ENCODE measurements at places on chromosomes 1 and 21.

- no peak for DNase-seq
Measured at GRCh38 chr1:230857077-230857476, 11.2 kb downstream of the C1orf198 start.

DNA sequence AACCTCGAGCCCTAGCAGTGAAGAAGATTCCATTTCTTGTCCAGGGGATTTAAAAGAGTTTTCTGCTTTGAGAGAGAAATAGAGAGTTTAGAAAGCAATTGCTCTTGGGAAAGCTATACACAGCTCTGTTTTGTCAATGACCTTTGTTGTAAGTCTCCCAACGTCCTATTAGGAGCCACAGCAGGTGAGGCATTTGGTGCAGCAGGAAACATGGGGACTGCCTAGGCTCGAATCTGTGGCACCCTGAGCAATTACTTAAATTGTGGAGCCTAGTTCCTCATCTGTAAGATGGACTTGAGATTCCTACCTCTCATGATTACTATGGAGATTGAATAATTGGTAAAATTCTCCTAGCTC is 8.2 kb downstream of the DCLRE1B start:
- no peak for DNase-seq

DNA sequence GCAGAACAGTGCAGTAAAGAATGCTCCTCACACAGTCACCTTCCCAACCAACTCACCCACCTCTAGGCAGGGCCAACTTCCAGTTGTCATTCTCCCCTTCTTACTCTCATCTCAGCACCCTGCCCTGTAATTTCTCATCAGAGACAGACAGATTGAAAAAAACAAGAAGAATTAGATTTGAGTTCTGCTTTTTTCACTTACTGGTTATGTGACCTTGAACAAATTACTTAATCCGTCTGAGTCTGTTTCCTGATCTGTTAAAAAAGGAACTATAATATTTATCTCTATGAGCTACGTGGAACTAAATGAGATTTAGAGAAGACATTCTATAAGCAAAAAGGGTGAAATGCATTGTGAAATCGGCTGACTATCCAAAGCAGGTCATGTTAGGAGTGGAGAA is 330.3 kb downstream of the ZNF326 start:
- DNase-seq, result no peak

GRCh38 chr21:44958471-44959191 is 18.8 kb downstream of the SLX9 start:
- no peak for DNase-seq

DNA sequence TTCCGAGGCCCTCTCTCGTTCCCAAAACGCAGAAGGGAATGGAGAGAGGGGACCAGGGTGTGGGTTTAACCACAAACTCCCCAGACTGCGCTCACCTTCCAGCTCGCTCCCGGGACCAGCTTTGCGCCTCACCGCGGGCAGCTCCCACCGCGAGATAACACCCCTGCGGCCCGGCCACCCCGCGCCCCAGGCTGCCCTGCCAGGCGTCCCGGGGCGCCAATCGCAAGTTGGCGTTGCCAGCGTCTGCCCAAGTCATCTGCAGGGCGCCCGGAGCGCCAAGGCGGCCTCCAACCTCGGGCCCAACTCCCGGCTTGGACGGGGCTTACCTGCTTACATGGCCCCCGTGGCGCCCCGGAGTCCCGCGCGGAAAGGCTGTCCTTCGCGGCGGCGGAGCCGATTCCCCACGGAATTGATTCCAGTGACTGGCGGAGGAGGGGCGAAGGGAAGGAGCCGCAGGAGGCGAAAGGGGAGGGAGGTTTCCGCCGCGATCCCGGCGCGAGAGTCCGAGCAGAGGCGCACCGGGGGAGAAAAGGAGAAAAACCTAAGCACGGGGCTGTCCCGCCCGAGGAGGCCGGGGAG is 456 bp downstream of the PTPN14 start:
- DNase-seq, result peak; percentile 33

DNA sequence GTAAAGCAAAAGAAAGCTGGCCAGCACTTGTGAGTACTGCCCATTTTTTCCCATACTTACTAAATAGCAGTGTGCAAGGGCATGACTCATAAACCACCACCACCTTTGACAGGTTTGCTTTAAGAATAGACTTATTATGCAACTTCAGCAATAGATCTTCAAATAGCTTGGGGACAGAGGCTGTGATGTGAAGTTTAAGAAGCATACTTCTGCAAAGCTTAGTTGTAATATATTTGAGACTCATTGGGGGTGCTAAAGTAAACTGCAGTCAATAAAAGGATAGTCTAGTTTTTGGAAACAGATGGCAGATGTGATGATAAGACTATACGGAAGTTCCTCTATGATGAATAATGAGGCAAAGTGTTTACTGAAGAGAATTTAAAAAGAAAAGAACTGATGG is 210.0 kb downstream of the PLA2G4A start:
- DNase-seq, result peak; percentile 29

DNA sequence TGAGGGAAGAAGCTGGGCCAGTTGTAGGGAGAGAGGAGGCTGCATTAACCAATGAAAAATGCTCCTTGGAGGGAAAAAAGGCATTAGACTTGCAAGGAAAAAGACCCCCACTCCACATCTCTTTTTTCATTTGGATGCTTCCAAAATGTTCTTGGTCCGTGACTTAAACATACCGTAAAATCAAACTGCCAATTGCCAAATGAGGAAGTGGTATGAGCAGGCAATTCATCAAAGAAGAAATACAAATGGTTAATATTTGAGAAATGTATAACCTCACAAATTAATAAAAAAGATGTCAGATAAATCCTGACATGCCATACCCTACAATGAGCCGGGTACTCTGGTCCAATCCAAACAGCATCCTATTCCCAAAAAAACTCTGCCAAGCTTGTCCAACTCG is 30.6 kb downstream of the KANK4 start:
- no peak for DNase-seq

DNA sequence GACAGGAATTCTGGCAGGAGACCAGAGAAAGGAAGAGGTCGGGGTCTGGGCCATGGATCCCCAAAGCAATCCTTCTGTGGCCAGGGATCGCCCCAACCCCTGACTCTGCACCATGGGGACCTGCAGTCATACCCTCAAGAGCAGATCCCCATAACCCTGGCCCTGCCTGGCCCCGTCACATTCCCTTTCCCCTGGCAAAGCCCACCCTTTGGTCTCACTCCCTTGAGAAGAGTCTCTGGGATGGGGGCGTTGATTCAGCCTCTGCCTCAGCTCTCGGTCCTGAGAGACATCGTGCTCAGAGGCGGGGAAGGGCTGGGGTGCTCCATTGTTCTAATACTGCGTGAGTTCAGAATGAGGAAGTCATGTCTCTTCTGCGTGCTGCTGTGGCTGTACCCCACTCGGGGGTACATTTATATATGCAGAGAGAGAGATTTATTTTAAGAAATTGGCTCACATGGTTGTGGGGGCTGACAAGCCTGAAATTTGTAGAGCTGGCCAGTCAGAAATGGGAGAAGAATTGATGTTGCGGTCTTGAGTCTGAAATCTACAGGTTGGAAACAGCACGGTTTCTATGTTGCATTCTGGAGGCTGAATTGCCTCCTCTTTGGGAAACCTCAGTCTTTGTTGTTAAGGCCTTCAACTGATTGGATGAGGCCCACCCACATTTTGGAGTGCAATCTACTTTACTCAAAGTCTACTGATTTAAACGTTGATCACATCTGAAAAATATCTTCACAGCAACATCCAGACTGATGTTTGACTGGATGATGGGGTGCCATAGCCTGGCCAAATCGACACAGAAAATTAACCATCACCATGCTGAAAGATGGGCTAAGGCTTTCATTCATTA is 4.2 kb upstream of the PADI2 start:
- no peak for DNase-seq

GRCh38 chr1:174989536-174990220 is 10.1 kb upstream of the CACYBP start:
- DNase-seq, result no peak

DNA sequence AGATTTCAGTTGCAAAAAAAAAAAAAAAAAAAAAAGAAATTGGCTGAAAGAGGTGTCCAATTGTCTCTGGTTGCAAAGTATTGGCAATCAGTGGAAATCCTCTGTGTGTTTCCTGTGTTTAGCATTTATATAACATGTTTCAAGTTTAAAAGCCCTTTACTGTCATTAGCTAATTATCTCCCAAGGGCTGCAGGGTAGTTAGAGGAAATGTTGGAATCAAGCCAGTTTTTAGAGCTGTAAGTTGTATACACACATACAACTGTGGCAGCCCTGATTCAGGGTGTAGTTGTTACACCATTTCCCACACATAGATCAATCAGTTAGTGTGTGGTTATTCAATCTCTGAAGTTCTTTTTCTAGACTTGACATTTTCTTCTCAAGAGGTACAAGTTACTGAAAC is 8.9 kb upstream of the ZNF326 start:
- DNase-seq, result no peak

- DNase-seq, result no peak
Measured at GRCh38 chr1:172776071-172776470, 117.2 kb downstream of the FASLG start.

DNA sequence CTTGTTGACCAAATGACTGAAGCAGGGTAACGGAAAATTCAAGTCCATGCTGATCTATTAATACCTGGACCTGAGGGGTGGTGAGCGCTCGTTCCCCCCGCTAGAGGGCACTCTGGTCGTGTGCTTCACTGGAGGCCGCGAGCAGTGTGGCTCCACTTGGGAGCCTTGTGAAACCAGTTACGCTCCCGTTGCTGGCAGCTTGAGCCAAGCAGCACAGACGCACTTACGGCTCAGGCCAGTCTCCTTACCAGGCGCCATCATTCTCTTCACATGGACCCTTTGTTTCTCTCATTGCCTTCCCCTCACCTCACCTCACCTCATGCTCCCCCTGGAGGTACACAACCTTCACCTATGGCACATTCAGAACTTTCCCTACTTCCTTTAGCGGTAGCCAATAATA is 49.7 kb upstream of the TSPAN2 start:
- peak; percentile 87 for DNase-seq

DNA sequence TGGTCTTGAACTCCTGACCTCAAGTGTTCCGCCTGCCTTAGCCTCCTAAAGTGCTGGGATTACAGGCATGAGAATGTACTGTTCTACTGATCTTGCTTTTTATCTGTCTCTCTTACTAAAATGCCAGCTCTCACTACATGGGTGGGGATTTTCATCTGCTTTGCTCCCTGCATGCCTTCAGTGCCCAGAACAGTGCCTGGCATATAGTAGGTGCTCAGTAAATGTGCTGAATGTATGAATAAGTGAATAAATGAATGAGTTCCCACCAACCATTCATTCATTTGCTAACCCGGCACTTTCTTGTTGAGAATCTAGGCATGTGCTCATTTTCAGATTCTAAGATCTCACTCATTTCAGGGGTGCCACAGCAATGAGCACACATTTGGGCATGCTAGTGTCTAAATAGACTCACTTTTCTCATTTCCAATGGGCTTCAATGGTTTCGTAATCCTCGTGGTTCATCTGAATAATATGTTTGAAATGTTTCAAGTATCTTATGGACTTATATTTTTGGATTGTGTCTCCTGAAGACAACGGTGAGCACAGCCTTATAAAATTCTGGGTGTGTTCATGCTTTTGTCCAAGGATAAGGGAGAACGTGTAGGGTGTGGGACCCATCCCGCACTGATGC is 7.6 kb downstream of the DHRS3 start:
- no peak for DNase-seq

GRCh38 chr1:178942285-178943198 is 71.7 kb upstream of the ANGPTL1 start:
- DNase-seq, result peak; percentile 62

DNA sequence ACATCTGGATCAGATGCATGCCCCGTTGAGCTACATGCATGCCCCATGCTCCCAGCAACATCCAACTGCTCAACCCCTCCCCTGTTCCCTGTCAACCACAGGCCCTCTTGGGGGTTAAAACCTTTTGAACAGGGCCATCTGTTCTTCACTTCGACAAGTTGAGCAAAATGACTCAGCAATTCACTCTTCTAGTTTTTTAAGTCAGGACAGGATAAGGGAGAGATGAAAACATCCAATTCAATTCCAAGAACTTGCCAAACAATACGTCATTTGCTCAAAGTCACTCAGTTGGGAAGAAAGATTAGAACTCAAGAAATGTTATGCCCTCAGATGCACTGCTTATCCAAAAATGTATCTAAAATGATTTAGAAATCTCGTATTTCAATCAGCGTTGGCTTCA is 46.1 kb upstream of the MTF2 start:
- no peak for DNase-seq

DNA sequence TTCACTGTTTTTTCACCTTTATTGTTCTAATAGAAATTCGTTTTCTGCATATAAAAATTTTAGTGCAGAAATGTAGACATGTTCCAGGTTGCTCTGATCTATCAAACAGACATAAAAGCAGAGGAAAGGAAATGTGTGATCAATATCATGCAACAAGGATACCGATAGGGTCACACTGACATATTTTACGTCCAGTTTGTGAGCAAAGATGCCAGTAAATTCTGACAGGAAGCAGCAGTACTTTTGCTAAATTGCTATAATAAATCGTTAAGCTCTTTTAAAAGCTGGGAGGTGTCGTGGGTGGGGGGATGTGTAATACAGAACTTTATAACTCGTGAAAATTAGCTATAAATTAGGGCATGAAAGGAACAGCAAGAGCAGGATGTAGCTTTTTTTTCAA is 955.2 kb downstream of the BRINP3 start:
- no peak for DNase-seq

- DNase-seq, result no peak
Measured at GRCh38 chr1:56920591-56921001, 45.2 kb downstream of the C8B start.

DNA sequence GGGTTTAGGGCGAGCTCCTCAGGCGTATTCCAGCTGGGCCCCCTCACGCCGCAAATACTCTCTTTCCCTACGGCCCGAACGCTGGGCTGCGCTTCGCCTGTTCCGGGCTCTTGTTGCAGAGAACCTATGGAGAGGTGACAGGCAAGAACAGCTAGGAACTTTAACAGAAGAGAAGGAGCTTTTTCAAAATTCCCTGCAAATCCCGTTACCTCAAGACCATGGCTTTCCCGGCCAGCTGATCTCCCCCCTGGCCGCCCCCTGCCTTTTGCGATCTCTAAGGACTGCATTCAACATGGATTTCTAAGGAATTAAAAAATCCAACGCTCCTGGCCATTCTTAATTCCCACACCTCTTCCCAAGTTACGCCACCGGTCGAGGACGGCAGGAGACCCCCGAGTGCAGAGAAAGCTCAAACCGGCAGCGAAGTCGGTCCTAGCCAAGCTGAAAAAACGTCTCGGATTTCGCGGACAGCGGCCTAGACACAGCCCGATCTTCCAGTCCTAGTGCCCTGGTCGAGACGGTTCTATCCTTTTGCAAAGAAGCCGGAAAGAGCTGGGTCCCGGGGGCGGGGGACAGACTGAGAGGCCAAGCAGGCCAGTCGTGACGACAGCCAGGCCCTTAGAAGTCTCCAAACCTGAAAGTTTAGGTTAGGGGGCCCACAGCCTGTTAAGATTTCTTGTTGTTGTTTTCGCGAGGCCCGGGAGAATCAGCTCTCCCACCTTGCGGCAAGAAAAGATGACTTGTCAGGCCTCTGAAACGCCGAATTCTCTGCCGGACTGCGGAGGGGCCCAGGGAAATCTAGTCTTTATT is 1.1 kb upstream of the TBX15 start:
- DNase-seq, result no peak

GRCh38 chr1:11499601-11500331 is 20.8 kb downstream of the DISP3 start:
- DNase-seq, result no peak

- DNase-seq, result no peak
Measured at GRCh38 chr21:29928537-29928936, 11.3 kb downstream of the GRIK1 start.
